DMS 273 treated with DMSO at 0.1 percent for 48 hours (cell line): ENCODE measurements at places on chromosomes 3 and 15.

GRCh38 chr3:112984485-112984884, 6.3 kb upstream of the GTPBP8 start:
- no peak for DNase-seq

DNA sequence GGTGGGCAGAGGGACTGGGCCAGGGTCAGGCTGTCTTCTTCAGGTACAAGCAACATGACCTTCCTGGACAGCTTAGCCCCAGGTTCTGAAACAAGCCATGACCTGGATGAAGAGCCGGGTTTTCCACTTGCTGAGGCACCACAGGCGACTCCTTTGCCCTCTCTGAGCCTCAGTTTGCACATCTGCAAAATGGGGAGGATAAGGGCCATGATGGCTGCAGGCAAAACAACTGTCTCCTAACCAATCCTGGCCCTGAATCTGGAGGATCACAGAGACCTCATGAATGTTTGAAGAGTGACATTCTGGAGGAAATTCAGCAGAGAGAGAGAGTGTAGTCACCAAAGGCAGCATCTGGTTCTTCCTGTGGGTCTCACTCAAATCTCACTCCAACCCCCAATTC, 8.0 kb downstream of the SLC6A1 start:
- DNase-seq = no peak

- DNase-seq = no peak
These were observed 196.0 kb downstream of the DIPK2A start for GRCh38 chr3:144167634-144168033.

DNA sequence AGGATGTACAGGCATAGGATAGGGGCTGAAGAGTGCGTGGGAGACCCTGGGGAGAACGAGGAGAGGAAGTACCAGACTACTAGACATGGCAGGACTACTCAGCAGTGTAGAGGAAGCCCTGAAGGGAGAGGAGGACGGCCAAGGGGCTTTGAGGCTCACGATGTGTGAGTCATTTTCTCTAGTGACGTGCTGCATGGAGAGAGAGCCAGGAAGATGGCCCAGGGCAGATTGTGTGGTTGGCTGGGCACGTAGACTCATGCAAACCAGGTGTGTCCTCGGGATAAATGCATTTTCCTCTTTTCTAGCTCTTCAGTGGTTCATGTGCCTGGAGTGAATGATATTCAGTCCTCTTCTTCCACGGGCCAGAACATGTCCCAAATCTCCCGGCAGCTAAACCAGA, 115.0 kb upstream of the ABHD17C start:
- DNase-seq = no peak

- no peak for DNase-seq
These were observed 3.8 kb upstream of the PDIA5 start for GRCh38 chr3:123063034-123063433.

- no peak for DNase-seq
These were observed 344.9 kb downstream of the NLGN1 start for GRCh38 chr3:173742491-173742890.

- DNase-seq = no peak
These were observed 27.1 kb downstream of the GATM start for GRCh38 chr15:45351227-45351626.

DNA sequence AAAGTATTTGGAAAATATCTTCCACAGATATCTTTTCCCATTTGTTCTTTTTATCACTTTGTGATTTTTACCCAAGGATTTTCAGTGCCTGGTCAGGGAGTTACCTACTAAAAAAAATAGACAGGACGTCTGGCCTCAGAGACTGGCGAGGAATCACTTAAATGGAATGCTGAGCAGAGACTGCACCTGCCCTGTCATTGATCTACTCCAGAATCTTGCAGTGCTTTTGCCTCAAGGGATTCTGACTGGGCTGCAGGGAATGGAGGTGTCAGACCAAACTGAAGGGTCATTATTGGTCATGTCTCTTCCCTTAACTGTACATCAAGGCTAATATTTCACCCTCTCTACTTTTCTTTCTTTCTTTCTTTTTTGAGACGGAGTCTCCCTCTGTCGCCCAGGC, 12.1 kb upstream of the RYR3 start:
- no peak for DNase-seq

- no peak for DNase-seq
These were observed 391.5 kb upstream of the CCDC54 start for GRCh38 chr3:106985721-106986120.

DNA sequence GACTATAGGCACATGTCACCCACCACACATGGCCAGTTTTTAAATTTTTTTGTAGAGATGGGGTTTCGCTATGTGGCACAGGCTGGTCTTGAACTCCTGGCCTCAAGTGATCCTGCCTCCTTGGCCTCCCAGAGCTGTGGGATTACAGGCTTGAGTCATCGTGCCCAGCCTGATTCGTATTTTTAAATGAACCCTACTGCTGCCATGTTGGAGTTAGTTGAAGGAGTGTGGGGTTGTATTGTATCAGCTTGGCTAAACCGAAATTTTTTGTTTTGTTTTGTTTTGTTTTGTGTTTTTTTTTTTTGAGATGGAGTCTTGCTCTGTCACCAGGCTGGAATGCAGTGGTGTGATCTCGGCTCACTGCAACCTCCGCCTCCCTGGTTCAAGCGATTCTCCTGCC, 11.8 kb upstream of the ZNF770 start:
- no peak for DNase-seq

DNA sequence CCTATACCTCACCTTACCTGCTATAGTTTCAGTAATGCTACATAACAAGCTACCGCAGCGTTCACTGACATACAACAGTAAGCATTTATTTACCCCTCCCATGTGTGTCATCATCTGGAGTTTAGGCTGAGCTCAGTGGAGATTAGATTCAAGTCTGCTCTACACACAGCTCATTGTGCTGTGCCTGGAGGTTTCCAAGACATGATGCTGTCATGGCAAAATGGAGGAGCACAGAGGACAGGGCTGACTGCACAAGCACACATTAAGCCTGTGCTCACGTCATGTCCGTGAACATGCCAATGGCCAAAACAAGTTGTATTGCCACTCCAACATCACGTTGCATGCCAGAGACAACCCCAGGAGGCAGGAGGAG, 333.8 kb upstream of the TRIM42 start:
- no peak for DNase-seq

DNA sequence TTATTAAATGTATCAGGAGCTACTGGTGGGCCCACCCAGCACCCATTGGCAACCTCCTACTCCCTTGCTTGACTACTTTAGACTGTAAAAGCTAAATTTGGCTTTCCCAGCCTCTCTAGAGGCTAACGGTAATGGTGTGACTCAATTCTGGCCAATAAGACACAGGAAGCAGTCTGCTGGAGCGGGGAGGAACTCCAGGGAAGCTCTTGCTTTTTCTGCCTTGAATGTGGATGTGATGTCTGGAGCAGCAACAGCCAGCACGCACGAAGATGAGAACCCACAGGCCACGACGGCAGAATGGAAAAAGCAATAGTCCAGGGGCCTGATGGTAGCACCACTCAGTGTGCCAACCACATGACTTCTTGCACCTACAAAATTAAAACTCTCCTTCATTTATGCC, 39.9 kb downstream of the RAB6B start:
- no peak for DNase-seq

- no peak for DNase-seq
These were observed 490.2 kb downstream of the CNTN6 start for GRCh38 chr3:1583044-1583443.

DNA sequence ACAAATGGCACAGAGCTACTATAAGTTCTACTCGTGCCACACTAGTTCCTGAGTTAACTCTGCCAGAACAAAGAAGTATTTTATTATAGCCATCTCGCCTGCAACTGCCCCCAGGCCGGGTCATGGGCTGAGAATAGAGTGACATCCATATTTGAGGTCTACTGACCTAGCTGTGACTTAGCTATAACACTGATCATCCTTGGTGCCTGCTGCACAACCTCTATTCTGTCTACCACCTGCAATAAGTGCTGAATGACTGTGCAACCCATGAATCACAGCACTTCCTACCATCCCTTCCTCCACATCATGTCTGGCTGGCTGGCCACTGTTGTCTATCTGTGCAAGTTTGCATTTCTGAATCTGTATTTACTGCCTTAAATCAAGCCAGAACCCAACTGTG, 506.5 kb upstream of the TBL1XR1 start:
- no peak for DNase-seq

- no peak for DNase-seq
These were observed 5.0 kb upstream of the CCR9 start for GRCh38 chr3:45881078-45882022.

DNA sequence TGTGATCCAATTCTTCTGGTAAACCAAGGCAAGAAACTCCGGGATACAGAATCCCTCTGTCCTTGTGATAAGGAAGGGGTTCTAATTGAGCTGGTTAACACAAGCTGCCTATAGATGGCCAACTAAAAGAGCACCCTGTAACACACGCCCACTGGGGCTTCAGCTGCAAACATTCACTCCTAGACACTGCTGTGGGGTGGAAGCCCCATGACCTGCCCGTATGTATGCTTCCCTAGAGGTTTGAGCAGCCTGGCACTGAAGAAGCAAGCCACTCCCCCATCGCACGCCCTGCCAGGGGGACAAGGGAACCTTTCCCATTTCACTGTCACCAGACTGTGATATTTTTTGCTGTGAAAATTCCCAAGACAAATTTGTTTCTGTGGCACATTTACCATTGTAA, 516.9 kb upstream of the GOLIM4 start:
- DNase-seq = no peak

GRCh38 chr3:24351779-24352469, 142.7 kb downstream of the THRB start:
- no peak for DNase-seq

GRCh38 chr3:25137606-25138005, 290.5 kb upstream of the RARB start:
- no peak for DNase-seq

DNA sequence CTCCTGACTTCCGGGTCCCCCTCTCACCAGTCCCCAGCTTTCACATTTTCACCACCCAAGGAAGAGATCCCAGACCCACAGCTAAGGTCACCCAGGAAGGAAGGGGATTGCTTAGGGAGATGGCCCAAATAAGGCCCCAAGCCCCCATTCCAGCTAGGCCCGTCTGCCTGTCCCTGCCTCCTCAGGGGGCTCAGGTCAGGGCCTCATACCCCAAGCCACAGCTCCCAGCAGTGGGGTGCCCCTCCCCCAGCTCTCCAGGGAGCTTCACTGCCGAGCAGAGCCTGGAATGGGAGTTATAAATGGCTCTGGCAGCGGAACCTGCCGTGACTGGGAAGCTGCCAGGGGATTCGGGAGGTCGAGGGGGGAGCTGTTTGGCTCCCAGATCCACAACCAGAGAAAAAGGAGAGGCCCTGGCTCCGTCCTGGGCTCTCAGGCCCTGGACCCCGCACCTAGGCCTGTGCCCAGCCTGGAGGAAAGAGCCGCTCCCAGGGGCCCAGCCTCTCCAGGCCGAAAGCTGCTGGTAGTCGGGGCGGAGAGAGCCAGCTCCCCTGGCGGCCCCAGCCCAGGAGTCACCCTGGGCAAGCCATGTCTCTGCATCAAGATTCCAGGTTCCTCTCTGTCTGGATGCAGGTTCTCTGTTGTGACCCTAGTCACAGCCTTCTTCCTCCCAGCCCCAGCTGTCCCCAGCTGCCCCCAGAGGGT, 550 bp downstream of the CCDC9B start:
- DNase-seq = no peak

- no peak for DNase-seq
These were observed 38.4 kb downstream of the ITPR1 start for GRCh38 chr3:4531478-4532025.

- DNase-seq = no peak
These were observed 61.5 kb upstream of the ULK4 start for GRCh38 chr3:42023380-42023779.

DNA sequence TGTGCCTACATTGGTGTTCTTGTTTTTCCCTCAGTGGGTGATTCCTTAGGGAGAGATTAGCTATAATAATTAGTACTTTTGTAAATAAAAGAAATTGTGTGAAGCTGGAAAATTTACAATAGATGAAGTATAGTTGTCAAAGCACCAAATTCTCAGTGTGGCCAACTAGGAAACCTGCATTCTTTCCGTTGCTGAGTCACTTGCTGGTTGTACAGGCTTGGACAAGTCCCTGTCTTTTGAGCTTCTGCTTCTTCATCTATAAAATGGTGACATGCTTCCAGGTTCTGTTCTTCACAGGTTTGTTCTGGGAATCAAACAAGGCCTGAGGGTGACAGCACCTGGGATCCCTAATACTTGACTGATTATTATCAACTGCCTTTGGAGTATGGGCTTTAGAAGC, 184.1 kb upstream of the HES1 start:
- no peak for DNase-seq

DNA sequence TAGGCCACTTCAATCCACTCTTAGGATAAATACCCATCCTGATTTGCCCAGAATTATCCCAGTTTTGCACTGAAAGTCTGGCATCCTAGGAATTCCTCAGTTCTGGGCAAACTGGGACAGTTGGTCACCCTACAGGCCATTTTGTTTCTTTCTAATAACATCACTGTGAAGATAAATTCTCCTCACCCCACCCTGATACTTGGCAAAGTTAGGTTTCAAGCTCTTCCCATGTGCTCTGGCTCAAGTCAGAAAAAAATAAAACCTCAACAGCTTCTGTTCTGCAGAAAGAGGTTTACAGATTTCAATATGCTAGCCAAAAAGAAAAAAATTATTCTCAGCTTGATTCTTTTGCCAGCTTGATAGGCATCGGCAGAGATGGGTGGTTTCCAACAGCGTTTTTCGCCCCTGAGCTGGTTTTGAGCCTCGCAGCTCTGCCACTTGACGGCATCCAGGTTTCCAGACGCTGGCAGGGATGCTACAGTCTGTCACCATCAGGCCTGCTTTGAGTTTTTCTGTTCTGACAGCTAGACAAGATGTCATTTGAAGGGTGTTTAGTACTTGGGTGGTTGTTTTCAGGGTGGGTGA, 171.4 kb downstream of the SSR3 start:
- no peak for DNase-seq

DNA sequence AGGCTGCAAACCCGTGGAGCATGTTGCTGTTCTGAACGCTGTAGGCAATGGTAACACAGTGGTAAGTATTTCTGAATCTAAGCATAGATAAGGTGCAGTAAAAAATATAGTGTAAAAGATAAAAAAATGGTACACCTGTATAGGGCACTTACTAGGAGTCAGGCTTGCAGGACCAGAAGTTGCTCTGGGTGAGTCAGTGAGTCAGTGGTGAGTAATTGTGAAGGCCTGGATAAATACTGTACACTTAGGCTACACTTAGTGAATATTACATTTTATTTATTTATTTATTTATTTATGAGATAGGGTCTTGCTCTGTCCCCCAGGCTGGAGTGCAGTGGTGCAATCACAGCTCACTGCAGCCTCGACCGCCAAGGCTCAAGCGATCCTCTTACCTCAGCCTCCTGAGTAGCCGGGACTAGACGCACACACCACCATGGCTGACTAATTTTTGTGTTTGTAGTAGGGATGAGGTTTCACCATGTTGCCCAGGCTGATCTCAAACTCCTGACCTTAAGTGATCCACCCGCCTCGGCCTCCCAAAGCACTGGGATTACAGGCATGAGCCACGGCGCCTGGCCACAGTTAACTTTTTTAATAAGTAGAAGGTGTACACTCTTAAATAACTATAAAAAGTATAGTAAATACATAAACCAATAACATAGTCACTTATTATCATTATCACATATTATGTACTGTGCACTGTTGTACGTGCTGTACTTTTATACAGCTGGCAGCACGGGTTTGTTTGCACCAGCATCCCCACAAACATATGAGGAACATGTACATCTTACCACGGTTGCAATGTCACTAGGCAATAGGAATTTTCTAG, 155.1 kb downstream of the IGF1R start:
- no peak for DNase-seq

GRCh38 chr15:75758071-75758872, 45.6 kb upstream of the CSPG4 start:
- peak; percentile 70 for DNase-seq

GRCh38 chr15:69797051-69797595, 300.6 kb downstream of the TLE3 start:
- no peak for DNase-seq

- DNase-seq = no peak
These were observed 33.2 kb downstream of the ARNT2 start for GRCh38 chr15:80437334-80437891.
